ENCODE measurements at places on chromosomes 5 and 9.
A peak's percentile ranks its signal among the peaks of the same experiment; 100 is the strongest.

DNA sequence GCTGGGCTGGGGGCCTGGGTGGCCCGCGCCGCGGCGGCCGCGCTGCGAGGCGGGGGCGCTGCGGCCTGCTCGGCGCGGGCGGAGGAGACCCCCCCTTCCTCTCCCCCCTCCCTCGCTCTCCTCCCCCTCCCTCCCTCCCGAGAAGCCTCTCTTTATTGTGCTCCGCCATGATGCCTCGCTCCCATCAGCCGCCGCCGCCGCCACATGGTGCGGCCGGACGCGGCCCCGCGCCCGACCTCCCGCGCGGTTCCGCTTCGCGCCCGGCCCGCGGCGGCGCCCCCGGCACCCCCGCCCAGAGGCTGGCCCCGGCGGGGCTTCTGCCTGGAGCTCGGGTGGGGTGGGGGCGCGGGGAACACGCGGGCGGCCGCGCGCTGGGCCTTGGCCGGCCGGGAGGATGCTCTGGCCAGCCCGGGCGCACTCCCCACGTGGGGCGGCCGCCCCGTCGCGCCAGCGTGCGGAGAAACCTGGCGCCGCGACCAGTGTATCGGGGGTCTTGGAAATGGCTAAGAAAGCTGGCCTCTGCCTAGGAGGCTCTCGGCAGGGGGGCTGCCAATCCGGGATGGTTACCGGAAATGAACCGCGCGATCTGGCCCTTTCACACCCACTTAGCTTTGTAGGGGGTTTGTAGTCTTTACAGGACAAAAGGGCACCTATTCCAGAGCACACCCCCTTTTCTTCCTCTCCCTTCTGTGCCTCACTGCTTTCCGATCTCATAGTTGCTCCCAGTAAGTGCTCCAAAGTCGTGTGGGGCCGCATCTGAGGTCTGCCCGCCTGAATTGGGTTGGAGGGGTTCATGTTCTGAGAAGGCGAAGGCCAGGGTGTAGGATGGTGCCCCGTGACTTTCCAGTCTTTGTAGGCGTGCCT, 1.0 kb downstream of the SET start:
- DNase-seq: peak; percentile 47

DNA sequence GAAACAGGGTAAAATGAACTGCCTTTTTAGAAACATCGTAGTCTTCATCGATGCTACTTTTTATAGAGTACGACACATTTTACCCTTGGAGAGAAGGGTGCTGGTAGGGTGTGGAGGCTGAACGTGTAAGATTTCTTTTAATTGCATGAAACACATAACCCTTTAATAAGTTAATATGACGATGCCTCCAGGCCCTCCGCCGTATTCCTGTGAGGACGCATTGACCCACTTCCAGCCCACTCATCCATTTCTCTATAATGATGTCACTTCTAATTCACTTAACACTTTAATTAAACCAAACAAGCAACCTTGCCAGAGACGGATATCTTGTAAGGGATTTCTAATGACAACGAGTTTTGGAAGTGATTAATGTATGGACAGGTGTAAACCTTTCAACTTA, 158.7 kb downstream of the IRX2 start:
- DNase-seq: no peak

DNA sequence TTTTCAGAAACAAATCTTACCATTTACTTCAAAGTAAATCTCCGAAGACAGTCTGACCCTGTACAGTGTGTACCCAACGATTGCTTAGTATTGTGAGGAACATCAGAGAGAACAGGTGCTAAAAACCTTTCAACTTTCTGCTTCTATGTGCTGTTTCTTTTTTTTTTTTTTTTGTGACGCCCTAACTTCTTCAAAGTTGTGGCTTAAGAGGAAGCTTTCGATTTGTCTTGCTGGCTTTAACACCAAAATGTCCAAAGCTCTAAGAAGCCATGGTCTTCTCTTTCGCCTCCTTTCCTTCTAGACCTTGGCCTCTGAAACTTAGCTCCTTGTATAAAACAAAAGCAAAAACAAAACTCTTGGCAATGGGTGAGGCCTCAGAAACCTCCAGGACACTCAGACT, 1.2 kb downstream of the TNFSF8 start:
- DNase-seq: no peak

- no peak for DNase-seq
These were observed 639.4 kb downstream of the SEMA5A start for GRCh38 chr5:8906303-8906967.

DNA sequence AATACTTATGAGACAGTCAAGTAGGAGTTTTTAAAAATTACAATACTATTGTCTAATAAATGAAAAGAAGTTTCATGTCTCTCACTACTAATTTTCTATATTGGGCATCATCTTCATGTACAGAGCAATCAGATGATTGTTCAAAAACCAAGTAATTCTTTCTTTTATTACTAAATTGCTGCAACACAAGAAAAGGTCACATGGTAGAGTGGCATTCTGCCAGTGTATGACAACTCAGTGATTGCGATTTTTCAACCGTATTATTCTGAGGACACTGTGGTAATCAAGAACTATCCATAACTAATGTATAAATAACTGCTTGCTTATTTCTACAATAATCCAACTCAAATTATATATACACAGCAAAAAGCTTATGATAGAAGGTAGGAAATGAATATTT, 96.7 kb upstream of the GRHPR start:
- DNase-seq: no peak

DNA sequence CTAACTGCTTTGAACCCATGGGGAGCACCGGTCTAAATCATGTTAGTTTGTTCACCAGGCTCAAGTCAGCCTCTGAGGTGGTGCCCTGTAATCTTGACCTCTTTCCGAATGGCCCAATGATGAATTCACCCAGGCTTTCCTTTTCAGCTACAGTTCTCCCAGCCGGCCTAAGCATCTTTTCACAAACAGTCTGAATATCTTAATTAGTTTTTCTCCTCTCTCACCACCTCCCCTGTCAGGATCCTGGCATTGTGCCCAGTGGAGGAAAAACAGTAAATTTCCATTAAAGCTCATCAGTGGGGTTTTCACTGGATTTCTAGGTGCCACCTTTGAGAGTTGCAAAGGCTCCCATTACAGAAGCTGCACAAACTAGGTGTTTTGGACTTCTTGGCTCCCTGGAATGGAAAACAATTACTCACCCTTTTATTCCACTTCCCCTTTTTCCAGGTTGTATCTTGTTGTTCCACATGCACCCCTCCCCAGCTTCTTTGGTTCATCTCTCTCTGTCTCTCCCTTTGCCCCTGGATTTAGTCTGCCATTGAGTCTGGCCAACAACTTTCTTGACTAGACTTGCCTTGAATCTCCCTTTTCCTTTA, 69.4 kb upstream of the ADAMTSL1 start:
- no peak for DNase-seq

DNA sequence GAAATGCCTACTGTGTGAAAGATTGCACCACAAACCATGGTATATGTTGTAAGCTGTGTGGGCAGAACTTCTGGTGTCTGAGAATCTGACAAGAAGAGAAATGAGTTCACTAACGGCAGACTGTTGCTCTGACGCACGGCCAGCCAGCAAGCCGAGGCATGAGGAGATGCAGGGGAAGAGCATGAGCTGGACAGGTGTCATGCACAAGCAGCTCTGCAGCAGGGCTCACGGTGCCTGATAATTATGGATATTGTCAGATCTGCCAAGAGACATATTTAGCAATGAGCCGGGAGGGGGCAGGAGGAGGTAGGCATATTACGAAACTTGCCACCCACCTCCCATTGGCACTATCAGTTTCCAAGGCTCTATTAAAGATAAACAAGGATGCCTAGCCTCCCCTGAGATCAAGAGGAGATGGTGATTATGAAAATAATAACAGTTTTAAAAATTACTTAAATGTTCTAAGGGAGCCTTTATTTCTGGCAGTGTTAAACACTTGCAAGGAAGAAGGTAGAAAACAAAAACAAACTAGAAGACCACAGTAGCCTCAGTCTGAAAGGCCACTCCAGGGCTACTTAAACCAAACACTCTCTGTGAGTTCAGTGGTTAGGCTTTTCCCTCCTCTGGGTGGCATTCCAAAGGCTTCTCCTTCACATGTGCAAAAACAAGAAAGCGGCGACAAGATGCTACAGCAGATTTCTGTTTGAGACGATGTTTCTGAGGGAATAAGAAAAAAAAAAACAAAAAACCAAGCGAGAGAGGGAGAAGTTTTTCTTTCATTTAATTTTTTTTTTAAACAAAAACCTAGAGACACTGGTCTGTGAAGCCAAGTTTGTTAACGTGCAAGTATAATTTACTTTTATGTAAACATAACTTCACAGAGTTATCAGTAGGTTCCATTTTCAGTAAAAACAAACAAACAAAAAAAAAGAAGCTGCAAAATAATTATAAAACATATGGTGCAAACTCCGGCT, 339.5 kb downstream of the BNC2 start:
- DNase-seq: no peak

GRCh38 chr9:87653941-87654340, 72.0 kb upstream of the CTSL start:
- DNase-seq: no peak

All from activated T-cell treated with anti-CD3 and anti-CD28 coated beads for 4 hours (primary cell).